Hematopoietic multipotent progenitor cell treated with erythropoietin and hydrocortisone succinate and interleukin-3 and kit ligand, for 4 days (in vitro differentiated cells): ENCODE measurements at places on chromosomes 11 and 22.

DNA sequence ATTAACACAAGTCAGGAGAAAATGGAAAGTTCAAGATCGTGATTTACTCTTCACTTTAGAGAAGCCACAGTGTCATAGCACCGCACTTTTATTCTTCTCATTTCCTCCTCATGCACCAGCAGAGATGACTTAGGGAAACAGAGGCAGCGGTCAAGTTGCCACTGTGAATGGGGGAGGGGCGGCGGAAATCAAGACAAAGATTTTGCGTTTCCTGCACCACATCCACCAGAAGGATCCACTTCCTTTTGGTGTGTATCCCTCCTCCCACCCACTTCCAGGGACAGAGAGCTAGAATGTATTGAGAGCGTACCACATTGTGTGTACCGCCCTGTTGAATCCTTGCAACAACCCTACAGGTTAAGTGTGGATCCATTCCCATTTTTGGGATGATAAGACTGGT is 21.8 kb downstream of the TSPAN18 start:
- no peak for DNase-seq

DNA sequence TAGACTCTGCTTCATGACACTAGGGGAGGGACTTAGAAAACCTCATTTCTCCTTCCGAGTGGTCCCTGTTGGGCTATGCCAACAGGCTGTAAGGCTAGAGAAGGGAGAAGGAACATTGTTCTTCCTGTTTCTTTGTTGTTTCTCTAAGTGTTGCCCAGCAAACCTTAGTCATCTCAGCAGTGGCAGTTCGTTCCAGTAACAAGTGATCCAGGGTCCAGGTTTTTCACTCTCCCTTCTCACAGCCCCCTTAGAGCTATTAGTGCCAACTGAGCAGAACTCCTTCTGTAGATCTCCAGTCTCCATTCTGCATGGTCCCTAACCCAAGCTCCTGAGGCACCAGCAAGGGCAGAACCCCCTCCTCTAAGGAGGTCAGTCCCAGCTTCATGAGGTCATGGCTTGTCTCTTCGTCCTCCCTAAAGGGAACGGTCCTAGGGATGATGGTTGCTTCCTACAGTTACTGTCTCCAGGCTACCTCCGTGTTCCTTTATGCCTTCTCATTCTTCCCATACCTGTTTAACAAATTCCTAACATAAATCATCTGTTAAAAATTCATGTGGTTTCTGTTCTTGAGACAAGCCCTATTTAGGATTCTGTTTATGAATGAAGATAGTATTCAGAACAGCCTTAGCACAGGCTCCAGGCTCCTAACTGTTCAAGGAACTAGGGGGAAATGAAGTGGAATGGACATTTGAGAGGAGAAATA is 168.6 kb upstream of the UBASH3B start:
- peak; percentile 49 for DNase-seq

- peak; percentile 3 for DNase-seq
Observed at GRCh38 chr11:135074397-135074998, 662.5 kb upstream of the B3GAT1 start.

- DNase-seq = no peak
Observed at GRCh38 chr11:128151338-128151737, 436.0 kb downstream of the ETS1 start.

GRCh38 chr11:19890308-19890707 is 177.7 kb downstream of the NAV2 start:
- DNase-seq = no peak

- DNase-seq = peak; percentile 79
Observed at GRCh38 chr11:94602430-94603372, 35.5 kb downstream of the PIWIL4 start.

GRCh38 chr11:66846671-66847091 is 3.4 kb downstream of the RCE1 start:
- no peak for DNase-seq
